ENCODE measurements at places on chromosomes 7 and 10.

- DNase-seq = no peak
Measured at GRCh38 chr7:112144284-112145059, 61.7 kb downstream of the DOCK4 start.

DNA sequence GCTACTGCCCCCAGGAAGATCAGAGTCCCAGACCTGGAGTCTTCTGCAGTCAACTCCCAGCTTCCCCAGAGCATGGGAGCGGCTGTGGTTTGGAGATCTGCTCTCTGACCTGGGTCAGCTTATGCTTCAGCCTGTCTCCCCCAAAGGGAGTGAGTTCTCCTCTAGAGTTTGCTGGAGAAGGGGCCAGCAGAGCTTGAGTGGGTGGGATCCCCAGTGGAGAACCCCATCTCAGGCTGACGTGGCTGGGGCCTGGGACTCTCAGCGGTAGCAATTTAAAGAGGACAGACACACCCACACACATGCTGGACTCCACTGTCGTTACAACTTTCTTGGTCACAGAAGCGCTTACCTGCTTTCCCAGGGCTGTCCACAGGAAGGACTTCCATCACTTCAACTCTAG lies 6.3 kb downstream of the UNC5B start:
- DNase-seq = no peak

GRCh38 chr10:18436902-18437301 lies 214.5 kb downstream of the NSUN6 start:
- DNase-seq = no peak

DNA sequence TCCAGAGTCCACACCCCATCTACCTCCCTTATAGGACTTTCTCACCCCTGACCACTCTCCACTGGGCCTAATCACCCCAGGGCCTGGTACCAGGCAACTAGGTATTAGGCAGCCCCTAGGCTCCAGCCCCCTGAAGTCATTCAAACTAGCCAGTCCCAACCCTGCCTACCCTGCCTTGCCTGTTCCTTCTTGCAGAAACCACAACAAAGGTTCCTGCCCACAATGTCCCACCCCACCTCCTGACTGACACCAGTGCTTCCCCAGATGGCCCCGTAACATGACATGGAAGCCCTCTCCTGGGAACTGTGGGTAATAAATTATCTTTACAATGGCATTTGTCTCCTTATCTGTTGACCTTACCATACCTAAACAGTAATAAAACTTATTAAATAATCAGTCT lies 100.6 kb upstream of the PDE1C start:
- no peak for DNase-seq

GRCh38 chr10:123502983-123503382 lies 163.2 kb upstream of the GPR26 start:
- no peak for DNase-seq

GRCh38 chr10:70481105-70481504 lies 2.5 kb downstream of the PALD1 start:
- no peak for DNase-seq

DNA sequence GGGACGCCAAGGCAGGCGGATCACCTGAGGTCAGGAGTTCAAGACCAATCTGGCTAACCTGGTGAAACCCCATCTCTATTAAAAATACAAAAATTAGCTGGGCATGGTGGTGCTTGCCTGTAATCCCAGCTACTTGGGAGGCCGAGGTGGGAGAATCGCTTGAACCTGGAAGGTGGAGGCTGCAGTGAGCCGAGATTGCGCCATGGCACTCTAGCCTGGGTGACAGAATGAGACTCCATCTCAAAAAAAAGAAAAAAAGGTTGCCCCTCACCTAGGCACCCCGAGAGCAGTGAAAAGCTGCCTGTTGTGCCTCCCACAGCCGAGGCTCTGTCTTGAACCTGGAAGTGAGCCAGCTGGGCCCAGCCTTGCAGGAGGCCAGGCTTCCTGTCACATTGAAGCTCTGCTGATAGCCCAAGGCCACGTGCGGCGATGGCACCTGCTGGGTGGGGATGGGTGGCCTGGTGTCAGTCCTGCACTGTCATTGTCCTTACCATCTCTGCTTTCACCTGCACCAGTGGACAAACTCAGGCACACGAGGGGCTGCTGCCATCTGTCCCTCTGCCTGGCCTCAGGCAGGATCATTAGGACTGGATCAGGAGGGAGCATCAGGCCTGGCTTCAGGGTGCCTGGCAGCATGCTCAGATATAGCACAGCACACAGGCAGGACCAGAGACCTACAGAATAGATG lies 37.8 kb downstream of the DNAJB12 start:
- no peak for DNase-seq

DNA sequence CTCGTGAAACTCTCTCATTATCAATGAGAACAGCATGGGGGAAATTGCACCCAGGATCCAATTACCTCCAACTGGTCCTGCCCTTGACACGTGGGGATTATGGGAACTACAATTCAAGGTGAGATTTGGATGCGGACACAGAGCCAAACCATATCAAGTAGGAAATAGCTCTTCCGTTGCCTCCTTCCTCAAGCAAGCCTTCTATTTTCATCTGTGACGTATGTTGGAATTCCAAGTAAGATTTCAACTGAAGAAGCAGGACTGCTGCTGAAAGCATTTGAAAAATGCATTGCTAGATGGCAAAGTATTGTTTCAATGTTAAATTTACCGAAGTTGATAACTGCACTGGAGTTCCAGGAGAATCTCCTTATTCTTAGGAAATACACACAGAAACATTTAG lies 178.1 kb upstream of the GALNT17 start:
- no peak for DNase-seq

GRCh38 chr10:35768011-35768410 lies 125.9 kb upstream of the FZD8 start:
- DNase-seq = no peak

GRCh38 chr10:43444897-43445466 lies 8.1 kb downstream of the ZNF487 start:
- DNase-seq = no peak

DNA sequence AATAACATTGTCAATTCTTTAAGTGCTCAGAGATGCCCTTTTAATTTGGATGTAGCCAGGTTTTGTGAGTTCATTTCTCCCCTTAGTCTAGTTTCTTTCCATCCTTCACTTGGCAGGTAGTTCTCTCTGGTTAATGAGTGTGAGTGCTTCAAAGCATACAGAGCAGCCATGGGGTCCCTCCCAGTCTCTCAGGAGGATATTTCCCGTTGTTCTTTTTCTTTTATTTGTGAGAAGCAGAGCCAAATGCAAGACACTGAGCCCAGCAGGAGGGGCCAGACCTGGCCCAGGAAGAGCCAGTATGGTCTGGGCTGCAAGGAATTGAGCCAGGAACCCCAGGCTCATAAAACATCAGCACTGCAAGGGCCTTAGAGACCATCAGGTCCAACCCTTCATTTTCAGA lies 52.4 kb downstream of the PLCE1 start:
- no peak for DNase-seq

DNA sequence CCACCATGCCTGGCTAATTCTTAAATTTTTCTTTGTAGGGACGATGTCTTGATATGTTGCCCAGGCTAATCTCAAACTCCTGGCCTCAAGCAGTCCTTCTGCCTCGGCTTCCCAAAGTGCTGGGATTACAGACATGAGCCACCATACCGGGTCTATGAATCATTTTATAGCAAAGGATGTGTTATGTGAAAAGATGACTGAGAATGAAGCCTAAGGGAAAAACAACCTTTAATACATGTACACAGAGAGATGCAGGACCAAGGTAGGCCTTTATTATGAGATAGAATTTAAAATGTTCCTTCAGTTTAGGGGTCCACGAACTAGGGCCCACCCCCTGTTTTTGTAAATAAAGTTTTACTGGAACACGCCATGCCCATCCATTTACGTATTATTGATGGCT lies 41.0 kb downstream of the UBE2H start:
- DNase-seq = no peak

- DNase-seq = no peak
Measured at GRCh38 chr7:38686888-38687287, 55.7 kb upstream of the AMPH start.

GRCh38 chr7:116672596-116673456 lies 830 bp downstream of the MET start:
- no peak for DNase-seq

DNA sequence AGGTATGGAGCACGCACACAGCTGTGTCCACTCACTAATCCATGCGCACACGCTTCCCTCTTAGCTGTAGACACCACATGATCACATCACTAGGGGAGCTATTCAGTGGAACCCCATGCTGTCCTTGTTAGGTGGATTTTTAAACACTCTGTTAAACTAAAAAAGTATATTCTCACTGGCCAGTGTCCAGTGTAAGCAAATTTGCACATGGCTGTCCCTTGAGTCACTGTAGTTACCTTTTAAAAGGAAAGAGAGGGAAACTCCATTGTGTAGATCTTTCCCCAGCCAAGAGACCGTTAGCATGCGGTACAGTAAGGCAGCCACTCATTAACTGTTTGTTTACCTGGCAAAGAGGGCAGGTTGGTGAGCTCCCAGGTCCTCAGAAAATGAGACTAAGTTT lies 81.6 kb upstream of the INSYN2A start:
- DNase-seq = no peak

DNA sequence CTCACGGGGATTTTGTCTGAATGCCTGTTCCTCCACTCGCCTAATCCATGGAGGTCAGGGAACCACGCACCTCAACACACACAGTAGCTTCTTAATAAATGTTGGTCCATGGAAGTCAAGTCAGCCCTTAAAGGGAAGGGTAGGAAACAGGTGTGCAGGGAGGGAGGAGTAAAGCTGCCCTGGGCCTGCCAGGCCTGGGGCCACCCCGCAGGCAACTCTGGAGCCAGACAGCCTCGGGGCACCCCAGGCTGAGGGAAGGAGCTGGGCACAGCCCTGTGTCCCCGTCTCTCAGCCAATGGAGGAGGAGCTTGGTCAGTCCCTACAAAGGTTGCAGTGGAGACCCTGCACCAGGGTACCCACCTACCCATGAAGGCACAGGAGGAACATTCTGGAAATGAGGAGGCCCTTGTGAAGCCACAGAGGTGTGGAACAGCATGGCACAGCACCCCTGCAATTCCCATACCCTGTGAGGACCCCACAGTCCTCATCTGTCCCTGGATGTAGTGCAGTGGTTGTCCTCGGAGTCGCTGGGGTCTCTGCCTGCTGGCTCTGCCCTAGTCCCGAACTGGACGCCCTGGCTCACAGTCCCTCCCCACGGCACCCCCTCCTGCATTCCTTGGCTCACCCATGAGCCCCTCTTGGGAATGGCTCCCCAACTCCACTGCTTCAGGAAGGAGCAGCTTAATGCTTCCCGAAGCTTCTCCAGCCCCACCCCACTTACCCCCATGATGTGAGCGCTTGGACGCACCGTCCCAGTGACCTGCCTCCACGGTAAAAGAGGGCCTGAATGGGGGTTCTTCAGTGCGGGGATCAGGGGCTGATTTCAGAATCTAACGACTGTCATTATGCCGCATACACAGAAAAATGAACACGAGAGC lies 79.2 kb upstream of the INSIG1 start:
- DNase-seq = no peak

Measured in activated T-helper 9 cell treated with anti-CD3 and anti-CD28 coated beads, Interleukin-2, amount 50 U/mL, for 16 hours (primary cell).